ENCODE measurements at places on chromosomes 4 and X. TPM values are rescaled to one million over a fixed set of nuclear protein-coding genes. Genes with fewer than 3 reads are reported as not detected.

The PJA1 gene
- total RNA-seq = 20.8 TPM

DNA sequence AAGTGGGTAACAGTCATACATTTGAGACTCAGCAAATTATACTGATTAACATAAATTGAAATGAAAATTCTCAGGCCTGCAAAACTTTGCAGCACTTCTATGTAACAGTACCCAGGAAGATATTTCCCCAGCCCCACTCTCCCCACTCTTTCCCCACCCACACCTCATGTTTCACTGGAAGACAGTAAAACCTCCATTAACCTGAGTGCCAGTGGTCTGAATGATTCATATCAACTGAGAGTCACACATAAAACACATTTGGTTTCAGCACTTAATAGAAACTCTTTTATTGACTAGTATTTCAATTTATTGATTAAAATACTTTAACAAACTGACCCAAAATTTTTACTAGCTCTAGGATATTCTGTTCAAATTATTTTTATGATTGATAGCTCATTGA is 6.9 kb downstream of the CXCL6 start:
- DNase-seq = no peak

DNA sequence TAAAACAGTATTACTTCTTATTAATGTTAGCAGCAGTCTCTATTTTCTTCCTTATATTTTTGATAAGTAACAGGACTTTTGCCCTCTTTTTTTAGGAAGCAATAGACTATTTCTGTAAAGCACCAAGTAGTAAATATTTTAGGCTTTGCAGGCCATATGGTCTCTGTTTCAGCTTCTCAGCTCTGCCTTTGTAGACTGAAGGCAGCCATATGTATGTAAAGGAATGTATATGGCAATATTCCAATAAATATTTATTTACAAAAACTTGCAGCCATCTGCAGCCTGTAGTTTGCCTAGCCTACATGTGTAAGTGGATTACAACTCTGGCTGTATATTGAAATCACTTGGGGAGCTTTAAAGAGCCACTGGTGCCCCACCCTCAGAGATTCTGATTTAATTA is 15.0 kb downstream of the RADX start:
- no peak for DNase-seq

- no peak for DNase-seq
These were observed 43.9 kb downstream of the CLNK start for GRCh38 chr4:10640561-10641201.

The CXorf38 gene
- total RNA-seq = 6.1 TPM

The RIPPLY1 gene
- not detected for total RNA-seq

DNA sequence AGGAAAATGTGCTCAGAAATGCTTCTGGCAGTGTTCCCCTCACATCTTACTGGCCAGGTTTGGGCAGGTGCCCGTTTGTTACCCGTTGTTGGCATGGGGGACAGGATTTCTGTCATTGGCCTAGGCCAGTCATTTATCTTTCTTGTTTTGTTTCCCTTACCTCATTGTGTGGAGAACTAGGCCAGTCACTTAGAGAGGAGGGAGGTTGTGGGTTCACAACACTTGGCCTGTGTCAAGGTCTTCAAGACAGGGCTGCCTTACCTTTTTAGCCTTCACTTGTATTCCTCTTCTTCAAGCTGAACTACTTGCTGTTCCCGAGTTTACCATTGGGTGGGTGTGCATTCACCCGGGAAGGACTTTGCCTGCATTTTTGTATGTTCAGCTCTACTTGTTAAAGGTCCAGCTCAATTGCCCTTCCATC is 17.7 kb downstream of the SNX25 start:
- no peak for DNase-seq

GRCh38 chrX:12138361-12139313 is at the start of gene FRMPD4:
TSS of gene FRMPD4 (plus strand) at chrX:12138473. CDS start at chrX:12138972, 499 bp downstream.
- peak; percentile 51 for DNase-seq

- DNase-seq = no peak
These were observed 214.8 kb downstream of the SPCS3 start for GRCh38 chr4:176534566-176534965.

The PHOX2B gene
- not detected for total RNA-seq

- DNase-seq = no peak
These were observed 282.7 kb upstream of the TAPT1 start for GRCh38 chr4:16508968-16509367.

DNA sequence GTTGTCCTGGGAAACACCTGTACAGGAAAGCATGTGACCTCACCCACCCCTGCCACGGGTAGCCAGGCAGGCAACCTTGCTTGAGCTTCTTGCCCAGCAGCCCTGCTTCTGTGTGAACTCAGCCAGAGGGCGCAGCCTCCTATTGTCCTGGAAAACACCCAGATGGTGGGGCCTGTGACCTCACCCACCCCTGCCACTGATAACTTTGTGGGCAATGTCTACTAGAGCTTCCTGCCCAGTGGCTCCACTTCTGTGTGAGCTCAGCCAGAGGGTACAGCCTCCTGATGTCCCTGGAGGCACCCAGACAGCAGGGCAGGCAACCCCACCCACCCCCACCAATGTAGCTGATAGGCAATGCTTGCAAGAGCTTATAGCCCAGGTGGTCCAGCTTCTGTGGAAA is 146.3 kb downstream of the DTHD1 start:
- DNase-seq = peak; percentile 26

DNA sequence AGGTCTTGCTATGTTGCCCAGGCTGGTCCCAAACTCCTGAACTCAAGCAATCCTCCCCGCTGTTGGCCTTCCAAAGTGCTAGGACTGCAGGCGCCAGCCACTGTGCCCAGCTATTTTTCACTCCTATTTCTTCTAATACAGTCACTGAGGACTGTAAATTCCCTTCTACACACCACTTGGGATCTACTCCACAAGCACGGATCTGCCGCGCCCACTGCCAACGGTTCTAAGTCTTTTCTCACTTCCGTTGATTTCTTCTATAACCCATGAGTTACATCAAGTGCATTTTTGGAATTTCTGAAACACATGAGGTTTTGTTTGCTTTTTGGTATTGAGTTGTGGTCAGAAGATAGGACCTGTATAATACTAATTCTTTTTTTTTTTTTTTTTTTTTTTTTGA is 48.6 kb downstream of the FAM53A start:
- no peak for DNase-seq

The TRO gene
- total RNA-seq = 8.4 TPM

- DNase-seq = no peak
These were observed 31.2 kb upstream of the NSUN7 start for GRCh38 chr4:40718586-40718985.

The HS3ST1 gene
- total RNA-seq = 6.6 TPM
